ENCODE measurements at places on chromosomes 5 and 9.

DNA sequence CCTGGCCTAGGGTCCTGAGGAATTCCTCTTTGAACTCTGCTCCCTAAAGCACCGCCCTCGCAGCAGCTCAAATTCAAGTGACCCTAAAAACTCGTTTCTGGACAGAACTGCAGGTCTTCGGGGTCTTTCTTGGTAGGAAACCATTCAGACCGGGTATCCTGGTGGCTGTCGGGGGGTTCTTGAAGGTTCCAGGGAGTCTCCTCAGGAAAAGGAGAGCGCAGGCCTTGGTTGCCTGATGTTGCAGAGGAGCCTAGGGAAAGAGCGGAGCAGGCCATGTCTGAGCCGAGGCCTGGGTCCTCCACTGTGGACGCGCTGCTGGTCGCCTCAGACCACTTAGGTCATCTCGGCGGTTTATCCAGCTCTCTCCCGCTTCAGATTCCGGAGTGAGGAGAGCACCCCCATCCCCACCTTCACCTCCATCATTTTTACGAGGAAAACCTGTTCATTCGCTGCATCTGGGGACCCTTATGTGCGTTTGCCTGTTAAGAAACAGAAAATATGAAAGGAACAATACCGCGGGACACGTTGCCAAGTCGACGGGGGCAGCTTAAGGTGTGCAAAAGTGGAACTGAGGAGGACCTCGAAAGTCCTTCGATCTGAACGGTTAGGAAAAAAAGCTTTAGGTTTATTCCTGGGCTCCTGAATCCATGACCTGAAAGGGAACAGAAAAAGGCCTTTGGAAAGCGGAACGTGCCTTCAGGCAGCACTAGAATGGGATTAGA, 299.4 kb downstream of the PARP8 start:
- no peak for DNase-seq

- DNase-seq: no peak
These were observed 288.7 kb downstream of the CSNK1G3 start for GRCh38 chr5:123800640-123801039.

DNA sequence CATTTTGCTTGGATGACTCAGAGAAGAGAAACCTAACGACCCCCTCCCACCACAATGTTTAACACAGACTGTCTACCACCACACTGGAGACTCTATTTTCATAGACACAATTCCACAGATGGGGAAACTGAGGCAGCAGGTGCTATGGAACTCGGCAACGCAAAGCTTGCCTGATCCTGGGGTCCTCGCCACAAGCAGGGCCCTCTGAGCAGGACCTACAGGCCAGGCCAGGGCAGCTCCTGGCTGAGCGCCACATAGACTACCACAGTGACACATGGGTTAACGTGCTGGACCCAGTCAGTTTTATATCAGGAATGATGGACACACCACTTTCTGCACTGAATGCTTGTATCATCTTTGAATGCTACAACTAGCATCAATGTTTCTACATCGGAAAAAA, 11.8 kb downstream of the IPPK start:
- DNase-seq: peak; percentile 45

DNA sequence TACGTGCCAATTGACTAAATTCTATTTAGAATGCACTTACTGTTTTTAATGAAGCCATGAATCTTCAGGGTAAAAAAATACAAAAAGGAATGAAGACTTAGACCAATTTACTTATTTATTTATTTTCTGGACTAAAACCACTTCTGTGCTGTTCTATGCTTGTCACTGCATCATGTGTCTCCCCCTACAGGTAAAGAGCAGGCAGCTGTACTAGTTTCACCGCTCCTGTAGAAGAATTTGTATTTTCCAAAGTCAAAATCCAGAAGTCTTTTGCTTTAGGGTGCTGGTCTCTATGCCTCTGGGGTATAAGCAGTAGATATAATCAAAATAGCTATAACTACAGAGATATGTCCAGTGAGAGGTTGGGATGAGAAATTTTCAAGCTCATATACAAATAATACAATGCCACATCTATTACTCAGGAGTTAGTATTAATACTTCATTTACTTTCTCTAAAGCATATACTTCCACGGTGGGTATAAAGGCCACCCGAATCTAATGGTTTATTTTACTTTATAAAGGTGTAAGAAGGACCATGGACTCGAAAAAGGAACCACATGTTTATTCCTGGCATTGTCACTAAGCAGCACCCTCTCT, 591.5 kb downstream of the RAB3C start:
- DNase-seq: no peak

- DNase-seq: no peak
These were observed 205.9 kb upstream of the TMEM161B start for GRCh38 chr5:88474574-88474973.

DNA sequence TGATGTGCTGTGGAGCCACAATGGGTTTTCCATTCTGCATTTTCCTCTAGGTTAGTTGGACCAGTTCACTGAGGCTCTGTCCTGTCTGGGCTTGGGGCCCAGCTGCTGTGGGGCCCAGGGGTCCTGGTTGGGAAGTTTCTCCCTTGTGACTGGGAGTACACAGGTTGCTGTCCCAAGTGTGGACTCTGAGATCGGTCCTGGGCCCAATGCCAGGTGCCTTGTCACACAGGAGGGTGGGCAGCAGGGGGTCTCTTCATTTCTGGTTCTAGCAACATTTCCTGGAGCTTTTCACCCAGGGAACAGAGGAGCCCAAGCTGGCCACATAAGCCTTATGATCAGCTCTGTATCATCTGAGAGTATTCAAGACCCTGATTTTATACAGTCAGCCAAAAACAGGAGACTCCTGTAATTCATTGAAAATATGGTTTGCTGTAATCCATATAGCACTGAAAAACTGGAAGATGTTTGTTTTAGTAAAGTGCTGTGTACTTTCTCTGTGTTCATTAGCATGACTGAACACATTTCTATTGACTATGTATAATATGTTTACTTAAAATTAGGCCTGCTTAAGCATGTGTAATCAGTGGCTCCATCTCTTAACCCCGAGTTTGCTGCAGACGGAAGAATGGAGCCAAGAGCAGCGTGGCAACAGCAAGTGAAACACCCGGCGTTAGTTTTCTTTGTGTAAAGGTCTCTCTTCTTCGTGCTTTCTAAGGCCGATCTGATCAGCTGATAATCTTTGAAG, 62.5 kb downstream of the MVB12B start:
- no peak for DNase-seq

- DNase-seq: no peak
These were observed 13.3 kb downstream of the SPARC start for GRCh38 chr5:151673421-151673820.
